ENCODE measurements at places on chromosomes 7 and 10.

DNA sequence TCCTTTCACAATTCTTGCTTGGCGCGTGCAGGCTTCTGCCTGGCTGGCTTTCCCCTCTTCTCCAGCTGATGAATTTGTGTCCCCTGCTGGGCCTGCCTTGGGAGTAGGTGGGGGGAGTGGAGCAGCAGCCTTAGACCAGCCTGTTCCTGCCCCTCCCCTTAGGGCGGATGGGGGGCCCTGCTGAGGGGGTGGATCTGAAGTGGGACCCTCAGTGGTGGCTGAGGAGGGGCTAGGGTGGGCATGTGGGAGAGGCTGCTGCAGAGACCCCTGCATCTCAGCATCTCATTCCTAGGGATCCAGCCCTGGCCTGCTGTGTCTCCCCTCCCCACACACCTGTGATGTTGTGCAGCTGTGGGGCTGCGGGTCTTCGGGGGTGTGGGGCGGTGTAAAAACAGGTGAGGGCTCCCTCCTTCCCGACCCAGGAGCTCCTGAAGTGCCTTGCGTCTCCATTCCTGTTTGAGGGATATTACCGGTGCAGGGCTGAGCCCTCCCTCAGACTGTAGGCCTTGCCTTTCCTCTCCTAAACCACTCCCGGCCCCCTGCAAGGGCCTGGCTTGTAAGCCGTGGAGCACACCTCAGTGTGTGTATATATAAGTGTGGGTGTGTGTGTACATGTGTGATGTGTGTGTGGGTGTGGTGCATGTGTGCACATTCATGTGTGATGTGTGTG, 24.7 kb downstream of the ADCYAP1R1 start:
- no peak for DNase-seq

- peak; percentile 77 for DNase-seq
These were observed 588 bp downstream of the GLI3 start for GRCh38 chr7:42236266-42236975.

DNA sequence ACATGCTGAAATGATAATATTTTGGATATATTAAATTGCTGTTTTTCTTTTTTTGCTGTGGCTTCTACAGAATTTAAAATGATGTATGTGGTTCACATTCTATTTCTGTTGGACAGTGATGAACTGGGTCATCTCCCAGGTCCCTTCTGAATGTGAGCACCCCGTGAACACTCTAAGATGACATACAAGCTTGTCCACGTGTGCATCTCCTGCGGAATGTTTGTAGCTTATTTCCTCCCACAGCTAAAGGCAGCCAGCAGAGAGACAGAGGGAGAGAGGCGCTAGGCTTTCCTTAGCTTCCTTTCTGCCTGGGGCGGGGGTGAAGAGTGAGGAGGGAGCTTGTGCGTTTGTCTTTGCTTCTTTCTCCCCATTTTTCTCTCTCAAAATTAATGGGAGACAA, 219.1 kb downstream of the EMX2 start:
- DNase-seq = no peak

GRCh38 chr10:124469956-124470484, 8.4 kb downstream of the LHPP start:
- no peak for DNase-seq

- DNase-seq = no peak
These were observed 13.4 kb upstream of the ZNF804B start for GRCh38 chr7:88746126-88746525.

- peak; percentile 72 for DNase-seq
These were observed 589 bp downstream of the LDB1 start for GRCh38 chr10:102119417-102120141.

DNA sequence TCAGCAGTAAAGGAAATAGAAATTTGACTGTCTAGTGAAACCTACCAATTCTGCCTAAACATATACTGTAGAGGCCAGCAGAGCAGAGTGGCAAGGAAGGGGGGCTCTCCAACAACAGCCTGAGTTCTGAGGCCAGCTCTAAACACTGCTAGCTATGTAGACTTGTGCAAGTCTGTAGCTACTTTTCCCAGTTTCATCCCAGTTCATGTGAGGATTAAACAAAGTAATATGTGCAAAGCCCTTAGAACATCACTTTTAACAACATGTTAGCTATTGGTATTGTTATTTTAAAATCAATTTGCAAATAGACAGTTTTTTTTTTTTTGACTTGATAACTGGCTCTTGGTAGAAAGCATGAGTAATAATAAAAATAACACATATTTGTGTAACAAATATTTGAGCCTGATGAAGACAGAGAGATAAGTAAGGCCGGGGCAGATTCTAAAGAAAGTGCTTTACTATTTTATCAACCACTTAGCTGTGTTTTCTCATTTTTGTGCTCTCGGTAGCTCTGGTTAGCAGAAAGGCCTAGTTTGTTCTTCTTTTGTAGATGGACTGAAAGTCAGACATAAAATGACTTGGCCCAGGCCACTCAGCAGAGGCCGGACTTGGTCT, 9.3 kb downstream of the CHST12 start:
- DNase-seq = no peak

- DNase-seq = no peak
These were observed 109.0 kb downstream of the VIPR2 start for GRCh38 chr7:159035571-159036073.

DNA sequence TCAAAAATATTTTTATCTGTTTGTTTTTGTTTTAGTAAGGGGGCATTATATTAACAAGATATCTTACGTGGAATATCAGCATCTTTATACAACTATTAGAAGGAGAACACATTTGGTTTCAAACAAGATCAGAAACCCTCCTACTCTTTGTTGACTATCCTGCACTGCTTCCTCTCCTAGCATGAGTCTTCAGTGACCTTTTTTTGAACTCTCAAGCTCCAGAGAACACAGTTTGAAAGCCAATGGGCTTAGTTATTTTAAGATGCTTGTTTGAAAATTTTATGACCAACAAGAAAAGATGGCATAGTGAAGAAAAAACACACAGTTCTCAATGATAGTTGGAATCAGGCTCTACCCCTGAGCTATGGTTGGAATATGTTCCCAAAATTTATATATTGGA, 37.2 kb upstream of the RTKN2 start:
- no peak for DNase-seq

GRCh38 chr7:7816084-7816483, 97.7 kb upstream of the RPA3 start:
- no peak for DNase-seq

DNA sequence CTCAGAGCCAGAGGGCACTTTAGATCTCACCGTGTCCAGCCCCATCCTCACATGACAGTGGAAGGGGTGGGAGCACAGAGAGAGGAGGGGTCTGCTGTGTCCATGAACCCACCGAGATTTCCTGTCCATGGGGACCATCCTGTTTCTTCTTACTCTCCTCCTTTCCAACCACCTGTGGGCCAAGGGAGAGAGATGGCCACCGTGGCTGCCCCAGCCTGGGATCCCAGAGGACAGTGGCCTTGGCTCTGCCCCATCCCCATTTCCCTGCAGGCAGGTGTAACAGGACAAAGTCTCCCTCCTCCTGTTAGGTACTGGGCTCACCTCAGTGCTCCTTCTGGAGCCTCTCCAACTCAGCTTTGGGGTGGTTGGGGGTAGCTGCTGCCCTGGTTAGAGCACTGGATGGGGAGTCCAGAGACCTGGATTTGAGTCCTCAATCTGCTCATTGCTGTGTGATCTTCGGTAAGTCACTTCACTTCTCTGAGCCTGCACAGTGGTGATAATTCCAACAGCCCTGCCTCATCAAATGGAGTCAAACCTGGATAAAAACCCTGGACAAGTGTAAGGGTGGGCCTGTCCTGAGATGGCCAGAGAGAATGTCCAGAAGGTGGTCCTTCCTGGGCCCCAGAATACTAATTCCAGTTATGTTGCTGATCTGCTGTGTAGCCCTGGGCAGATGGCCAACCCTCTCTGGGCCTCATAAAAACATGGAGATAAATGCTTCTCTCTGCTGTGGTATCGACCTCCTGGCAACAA, 17.8 kb upstream of the PCBD1 start:
- no peak for DNase-seq

GRCh38 chr10:102009801-102010425, 46.1 kb downstream of the ARMH3 start:
- peak; percentile 94 for DNase-seq

GRCh38 chr7:37986908-37987330, 66.5 kb downstream of the EPDR1 start:
- no peak for DNase-seq

- DNase-seq = peak; percentile 65
These were observed 9.1 kb upstream of the DENND2A start for GRCh38 chr7:140649556-140650205.

DNA sequence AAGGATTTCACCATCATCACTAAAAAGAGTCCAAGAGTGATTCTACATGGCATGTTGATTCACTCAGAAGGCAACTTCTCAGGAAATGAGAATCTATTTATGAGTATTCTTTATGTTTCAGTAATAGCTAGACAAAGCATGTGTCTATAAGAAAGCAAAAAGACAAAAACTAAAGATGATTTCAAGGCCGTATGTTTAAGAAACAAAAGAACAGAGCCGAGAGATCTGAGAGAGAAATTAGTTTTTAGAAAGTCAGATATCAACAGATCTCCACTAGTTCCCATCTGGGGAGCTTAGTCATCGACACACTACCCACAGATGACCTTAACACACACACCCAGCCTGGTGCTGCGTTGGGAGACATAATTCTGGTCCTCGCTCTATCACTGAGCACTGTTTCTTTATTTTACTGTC, 21.0 kb downstream of the PIP4K2A start:
- DNase-seq = peak; percentile 79

DNA sequence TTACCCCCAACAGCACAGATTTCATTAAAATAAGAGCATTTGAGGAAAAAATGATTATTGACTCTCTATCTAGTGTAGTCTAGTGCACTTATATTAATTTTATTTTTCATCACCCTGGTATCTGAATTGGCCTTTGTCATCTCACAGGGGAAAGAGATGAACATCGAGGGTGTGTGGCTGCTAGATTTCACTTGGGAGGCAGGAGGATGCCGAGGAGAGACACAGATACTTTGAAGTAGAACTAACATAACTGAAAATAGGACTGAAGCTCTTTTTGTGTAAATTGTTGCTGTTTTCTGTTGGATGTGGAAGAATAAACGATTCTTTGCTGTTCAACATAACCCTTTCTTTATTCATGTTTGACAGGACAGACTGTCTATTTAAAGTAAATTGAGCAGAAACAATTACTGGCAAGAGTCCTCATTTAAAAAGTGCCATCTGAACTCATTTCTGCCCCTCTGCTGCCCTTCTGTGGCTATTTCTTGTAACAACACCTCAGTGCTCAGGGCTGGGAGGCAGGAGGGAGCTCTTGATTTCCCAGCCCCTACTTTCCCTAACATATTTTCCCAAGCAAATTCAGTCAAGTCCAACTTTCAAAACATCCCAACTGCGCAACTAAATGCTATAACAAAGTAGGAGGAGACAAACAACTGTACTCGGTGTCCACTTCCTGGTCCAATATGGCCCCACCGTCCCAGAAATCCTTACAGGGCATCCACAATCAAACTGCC, 15.6 kb downstream of the LYZL1 start:
- DNase-seq = peak; percentile 74

GRCh38 chr10:80471715-80472233, 17.7 kb downstream of the TSPAN14 start:
- peak; percentile 84 for DNase-seq

- DNase-seq = peak; percentile 90
These were observed 39.6 kb downstream of the GRK5 start for GRCh38 chr10:119246862-119247549.

GRCh38 chr7:86911659-86912058, 147.8 kb downstream of the ELAPOR2 start:
- DNase-seq = no peak

DNA sequence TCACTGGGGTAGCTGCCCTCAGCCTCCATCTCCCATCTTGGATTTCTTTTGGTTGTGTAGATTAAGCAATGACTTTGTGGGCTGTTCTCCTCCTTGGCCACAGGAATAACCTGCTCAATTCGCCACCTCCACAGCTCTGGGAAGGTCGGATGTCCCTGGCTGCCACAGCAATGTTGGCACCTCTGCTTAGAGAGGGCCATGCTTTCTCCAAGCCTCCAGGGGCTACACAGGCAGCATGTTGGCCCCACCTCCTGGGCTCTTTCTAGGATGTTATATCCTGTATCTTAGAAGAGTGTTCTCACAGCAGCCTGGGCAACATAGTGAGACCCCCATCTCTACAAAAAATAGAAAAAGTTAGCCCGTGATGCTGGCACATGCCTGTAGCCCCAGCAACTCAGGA, 35.4 kb upstream of the FXYD4 start:
- no peak for DNase-seq

- DNase-seq = no peak
These were observed 17.6 kb upstream of the GPR146 start for GRCh38 chr7:1026721-1027161.

DNA sequence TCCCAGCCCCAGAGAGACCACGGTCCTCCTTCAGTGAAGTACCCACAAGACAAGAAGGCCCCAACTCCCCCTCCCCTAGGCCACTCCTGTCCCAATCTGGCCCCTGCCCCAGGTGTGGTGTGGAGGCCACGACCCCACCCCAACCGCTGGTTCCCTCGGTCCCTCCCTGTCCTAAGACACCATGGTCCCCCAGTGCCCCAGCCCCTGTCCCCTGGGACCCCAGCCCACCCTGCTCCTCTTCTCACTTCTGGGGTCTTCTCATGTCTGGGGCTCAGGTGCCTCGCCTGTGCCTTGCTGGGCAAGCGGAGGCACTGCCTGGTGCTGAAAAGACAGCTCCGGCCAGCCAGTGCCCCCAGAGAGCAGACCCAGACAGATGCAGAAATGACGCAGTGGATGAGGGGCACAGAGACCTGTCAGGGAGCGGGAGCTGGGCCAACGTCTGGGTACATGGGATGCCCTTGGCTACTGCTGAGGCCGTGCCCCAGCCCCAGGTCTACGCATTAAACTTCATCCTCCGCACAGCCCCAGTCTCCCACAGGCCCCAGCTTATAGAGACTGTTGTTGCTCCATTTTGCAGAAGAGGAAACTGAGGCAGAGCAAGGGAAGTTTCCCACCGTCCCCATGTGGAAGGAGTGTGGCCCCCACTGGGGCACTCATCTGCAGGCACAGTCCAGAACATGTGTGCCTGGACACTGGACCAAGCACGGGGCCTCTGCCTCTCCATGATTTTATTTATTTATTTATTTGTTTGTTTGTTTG, 14.8 kb downstream of the GRIFIN start:
- DNase-seq = no peak

- no peak for DNase-seq
These were observed 9.1 kb downstream of the ADCY1 start for GRCh38 chr7:45583296-45583695.

GRCh38 chr7:140200061-140200989, 23.5 kb upstream of the KDM7A start:
- peak; percentile 43 for DNase-seq

DNA sequence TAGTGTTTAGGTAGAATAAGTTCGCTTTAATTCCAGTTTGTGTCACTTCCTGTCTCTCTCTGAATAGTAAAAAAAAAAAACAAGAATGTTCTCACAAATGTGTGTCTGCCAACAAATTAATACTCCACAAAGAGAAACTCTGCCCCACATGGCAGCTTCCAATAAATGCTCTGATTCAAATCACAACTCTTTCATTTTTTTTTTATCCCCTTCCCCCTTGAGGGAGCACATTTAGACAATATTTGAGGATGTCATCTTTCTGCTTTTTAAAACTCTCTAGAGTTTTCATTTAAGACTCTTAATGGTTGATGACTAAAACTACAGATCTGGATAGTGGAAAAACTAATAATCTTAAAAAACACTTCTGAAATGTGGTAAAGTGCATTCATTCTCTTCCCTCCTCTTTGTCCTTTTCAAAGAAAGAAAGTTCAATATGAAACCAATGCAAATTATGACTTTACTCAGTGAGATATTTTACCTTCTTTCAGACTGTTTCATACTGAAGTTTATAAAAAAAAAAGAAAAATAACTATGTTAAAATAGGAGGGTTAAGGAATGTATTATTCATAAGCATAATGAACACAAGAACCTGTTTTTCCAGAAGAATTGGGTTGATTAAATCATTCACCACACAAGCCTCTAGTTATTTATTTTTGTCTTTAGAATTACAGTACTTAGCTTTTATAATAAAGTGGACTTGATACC, 42.3 kb downstream of the ARID5B start:
- DNase-seq = peak; percentile 60

Data from ELR (cell line).